Dorsolateral prefrontal cortex (tissue), 122 donors: ENCODE measurements at places on chromosomes 12 and 14. TPM values are rescaled to one million over a fixed set of nuclear protein-coding genes. Genes with fewer than 3 reads are reported as not detected.

The ERP27 gene
- 0.28 TPM for total RNA-seq

DNA sequence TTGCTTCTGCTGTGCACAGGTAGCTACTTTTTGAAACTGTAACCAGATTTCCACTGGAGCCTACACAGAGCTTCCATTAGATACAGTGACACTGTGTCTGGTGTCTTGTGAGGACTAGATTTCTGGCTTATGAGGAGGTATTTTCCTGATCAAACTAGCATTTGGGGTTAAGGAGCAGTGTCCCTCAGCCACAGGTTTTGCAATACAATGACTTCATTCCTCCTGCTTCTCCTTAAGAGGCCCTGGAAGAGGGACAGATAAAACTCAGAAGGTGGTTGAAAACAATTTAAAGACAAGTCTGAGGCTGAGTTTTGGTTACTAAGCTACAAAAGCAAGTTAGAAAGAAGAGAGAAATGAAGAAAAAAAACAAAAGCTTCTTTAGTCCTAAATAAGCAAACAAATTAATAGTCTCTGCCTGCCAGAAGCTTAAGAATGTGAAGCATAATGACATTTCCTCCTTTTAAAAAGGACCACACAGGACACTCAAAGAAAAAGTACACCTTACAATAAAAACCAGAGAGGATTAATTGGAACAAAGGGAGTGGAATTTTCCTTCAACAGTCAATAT is 53.0 kb downstream of the PKP2 start:
- no peak for DNase-seq

DNA sequence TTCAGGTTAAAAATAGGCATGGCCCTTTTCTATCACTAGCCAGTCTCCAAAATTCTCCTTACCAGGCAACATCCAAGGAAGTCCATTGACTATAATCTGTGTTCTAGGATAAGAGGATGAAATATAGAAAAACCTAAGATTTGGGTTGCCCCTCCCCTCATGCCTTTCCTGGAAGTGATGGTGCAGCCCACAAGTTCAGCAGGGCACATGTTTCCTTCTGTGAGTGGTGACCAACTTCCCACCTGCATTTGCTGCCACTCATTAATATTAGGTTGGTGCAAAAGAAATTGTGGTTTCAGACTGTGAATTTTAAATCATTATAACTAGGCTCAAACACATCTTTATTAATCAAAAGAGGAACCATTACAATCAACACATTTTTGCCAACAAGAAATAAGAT is 250.5 kb upstream of the FKBP4 start:
- DNase-seq, result no peak

GRCh38 chr12:13981296-13981962 is at the start of gene GRIN2B:
GRIN2B (minus strand) TSS chr12:13981602; CDS start chr12:13866208, 115,394 bp downstream.
- DNase-seq, result peak; percentile 54

The BHLHE41 gene
- 133 TPM for total RNA-seq

DNA sequence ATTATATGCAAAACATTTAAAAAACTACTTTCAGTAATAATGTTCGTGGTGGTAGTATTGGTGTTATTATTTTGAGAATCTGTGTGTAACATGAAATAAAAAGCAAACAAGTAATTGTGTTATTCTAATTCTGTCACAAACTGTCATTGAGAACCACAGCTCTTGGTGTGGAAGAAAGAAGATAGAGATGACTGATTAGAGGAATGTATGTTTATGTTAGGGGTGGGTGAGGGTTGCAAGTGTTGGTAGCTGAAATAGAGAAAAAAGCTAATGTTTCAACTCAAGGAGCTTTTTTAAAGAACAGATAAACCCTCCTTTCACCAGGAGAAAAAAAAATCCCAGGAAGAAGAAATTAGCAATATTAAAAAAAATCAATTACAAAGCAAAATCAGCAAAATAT is 18.3 kb downstream of the DNM1L start:
- DNase-seq, result no peak
